ENCODE measurements at places on chromosomes 11 and 22.

GRCh38 chr22:44914026-44914721 is 95.6 kb downstream of the PHF21B start:
- DNase-seq: no peak

DNA sequence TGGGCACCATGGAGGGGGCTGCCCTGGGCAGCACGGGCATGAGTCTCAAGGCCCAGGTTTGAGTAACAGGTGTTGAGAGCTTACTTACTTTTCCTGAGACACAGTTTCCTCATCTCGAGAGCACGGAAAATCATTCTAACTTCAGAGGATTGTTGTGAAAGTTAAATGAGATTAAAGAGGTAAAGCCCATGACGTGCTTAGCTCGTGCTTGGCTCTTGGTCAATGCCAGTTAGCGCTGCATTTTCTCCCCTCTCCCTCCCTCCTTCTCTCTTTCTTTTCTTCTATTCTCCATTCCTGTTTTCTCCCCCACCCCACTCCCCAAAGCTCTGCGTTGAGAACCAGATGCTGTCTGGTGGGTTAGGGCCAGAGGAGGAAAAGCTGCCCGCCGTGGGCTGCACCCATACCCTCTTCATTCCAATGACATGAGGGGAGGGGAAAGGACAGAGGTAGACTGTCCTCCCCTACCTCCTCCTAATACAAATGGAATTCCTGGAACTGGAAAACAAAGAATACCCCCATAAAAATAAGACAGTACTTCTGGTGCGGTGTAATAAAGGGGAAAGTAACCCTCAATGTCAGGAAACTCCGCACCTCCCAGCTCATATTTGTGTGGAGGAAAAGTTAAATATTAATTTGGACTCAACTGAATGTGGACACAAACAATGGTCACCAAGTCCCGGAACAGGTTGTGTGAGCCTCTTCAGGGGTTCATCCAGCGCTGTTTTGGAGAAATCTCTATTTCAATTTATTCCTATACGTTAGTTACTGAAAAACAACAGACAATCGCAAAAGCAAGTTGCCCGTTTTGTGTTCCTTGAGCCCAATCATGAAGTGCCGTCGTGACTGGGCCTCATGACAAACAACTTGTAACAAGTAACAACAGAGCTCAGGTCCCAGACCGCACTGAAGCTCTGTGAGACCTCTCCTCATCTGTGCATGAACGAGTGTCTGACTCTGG is 54.8 kb upstream of the B3GAT1 start:
- no peak for DNase-seq

- no peak for DNase-seq
Measured at GRCh38 chr11:104352036-104352435, 188.1 kb upstream of the PDGFD start.

DNA sequence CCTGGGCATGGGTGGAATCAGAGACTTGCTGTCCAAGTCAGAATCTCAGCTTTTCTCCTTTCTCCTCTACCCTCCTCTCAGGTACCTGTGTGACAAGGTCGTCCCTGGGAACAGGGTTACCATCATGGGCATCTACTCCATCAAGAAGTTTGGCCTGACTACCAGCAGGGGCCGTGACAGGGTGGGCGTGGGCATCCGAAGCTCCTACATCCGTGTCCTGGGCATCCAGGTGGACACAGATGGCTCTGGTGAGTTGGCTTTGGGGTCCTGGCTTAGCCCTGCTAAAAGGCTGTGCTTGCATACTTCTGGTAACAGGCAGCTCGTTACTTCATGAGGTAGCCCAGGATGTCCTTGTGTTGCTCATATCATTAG is 10.7 kb downstream of the MCM5 start:
- no peak for DNase-seq

DNA sequence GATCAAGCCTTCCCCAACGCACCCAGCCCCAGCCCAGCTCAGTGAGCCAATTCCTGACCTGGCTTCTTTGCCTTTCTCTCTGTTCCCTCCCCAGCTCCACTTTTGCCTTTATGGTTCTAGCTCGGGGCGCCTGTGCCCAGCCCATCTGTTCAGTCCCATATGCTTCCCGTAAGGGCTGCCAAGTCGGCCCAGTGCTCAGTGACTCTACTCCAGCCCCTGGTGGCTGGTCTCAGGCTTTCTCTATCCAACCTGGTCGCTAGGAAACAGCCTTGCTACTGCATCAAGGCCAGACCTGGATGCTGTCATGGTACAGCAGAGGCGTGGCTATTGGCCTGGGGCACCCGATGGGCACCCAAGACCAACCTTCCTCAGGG is 178.0 kb downstream of the DSCAML1 start:
- no peak for DNase-seq

DNA sequence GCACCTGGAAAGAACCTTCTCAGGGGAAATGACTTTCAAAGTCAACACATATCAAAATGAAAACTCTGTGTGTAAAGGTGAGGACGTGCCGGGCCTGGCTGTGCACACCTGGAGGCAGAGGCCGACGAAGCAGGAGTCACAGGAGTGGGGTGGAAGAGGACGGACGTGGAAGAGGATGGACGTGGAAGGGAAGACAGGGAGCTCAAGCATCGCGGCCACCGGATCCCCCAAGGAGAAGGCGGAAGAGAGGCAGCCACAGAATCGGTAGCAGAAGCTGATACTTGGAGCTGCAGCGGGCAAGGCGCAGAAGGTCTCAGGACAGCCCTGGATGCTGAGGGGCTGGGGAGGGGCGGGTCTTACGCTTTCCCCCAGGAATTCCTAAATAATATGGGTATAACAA is 519.8 kb downstream of the BRD1 start:
- no peak for DNase-seq

GRCh38 chr22:42459287-42460063 is 27.3 kb upstream of the NFAM1 start:
- no peak for DNase-seq

DNA sequence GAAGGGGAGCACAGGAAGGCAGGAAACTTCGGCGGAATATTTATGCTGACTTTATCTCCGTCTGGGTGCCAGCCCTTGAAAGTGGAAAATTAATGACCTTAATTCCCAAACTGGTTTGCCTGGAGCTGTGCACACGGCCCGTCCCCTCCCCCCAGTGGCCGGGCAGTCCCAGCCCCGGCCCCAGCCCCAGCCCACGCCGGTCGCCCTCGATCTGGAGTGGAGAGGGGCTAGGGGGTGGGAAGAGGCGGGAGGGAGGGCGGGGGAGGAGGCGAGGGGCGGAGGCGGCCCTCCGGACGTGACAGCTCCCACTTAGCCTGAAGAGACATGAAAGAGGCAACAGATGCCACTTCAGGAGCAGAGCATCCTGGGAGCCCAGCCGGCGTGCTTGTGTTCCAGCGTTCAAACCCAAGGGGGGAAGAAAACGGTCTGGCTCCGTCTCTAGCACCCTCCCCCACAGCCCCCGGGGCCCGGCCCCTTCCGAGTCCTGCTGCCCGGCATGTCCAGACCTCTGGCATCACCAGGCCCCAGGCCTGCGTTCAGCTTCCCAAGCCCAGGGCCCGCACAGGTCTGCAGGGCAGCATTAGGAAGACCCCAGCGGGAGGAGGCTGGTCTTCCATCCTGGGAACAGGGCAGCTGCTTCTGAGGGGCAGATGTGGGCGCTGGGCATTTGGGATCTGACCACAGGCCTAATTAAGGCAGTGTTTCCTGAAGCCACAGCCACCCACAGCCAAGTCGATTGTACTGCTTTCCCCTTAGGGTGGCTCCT is 20.0 kb upstream of the LMO1 start:
- DNase-seq: no peak

- no peak for DNase-seq
Measured at GRCh38 chr22:43126501-43127165, 16.1 kb downstream of the BIK start.

Data from GM13976 (cell line).